Memory B cell (primary cell): ENCODE measurements at places on chromosomes 2 and 18.

DNA sequence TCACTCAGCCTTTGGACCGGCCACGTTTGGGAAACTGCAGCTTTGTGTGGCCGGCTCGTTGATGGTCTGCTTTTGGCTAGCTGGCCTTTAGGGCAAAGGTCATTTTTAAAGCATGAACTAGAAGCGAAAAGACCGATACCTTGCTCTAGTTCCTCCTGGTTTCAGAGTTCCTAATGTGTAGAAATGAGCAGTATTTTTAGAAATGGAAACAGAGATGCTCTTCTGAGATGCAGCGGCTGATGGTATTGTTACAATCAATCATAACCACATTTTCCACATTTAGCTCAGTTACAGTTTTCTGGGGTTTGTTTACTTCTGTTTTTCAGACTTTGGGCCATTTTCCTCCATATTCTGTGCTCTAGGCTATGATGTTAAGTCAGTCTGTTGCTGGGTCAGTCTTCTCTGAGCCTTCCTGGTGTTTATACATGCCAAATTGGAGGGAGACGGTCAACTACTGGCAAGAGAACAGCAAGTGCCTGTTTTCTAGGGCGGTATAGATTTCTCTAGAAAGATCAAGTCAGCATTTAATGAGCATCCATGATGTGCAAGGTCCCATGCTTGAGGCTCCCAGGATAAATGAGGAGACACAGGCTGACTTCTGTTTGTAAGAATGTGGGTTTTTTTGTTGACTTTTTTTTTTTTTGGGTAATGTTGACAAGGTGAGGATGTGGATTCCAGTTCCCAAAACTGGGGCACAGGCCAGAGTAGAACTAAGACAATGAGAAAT, 28.0 kb downstream of the RNF144A start:
- no peak for DNase-seq

DNA sequence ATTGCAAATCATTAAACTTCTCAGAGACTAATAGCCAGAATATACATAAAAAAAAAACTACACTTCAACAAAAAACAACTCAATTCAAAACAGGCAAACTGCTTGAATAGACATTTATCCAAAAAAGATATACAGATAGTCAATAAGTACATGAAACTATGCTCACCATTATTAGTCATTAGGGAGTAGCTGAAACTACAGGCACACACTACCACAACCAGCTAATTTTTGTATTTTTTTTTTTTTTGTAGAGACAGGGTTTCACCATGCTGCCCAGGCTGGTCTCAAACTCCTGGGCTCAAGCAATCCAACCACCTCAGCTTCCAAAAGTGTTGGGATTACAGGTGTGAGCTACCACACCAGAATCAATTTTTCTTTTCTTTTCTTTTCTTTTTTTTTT, 16.9 kb downstream of the RPRD1A start:
- no peak for DNase-seq

- no peak for DNase-seq
Measured at GRCh38 chr18:61334491-61334850, 1.2 kb downstream of the CDH20 start.

DNA sequence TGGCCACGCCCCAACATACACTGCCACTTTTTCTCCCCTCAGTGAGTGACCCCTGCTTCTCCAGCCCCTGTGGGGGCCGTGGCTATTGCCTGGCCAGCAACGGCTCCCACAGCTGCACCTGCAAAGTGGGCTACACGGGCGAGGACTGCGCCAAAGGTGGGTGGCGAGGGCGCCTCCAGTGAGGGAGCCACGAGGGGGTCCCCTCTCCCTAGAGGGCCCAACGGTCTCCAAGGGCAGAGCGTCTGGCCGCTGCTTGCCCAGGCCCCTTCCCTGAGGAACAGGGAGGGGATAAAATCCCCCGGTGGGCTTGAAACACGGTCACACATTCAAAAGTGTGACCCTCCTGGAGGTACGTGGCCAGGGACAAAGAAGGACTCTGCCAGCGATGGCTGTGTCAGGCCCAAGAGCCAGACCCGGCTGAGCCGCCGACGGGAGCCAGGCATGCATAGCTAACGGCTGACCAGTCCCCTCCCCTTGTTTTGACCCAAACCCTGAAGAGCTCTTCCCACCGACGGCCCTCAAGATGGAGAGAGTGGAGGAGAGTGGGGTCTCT, 37.2 kb downstream of the MTERF4 start:
- DNase-seq, result no peak

DNA sequence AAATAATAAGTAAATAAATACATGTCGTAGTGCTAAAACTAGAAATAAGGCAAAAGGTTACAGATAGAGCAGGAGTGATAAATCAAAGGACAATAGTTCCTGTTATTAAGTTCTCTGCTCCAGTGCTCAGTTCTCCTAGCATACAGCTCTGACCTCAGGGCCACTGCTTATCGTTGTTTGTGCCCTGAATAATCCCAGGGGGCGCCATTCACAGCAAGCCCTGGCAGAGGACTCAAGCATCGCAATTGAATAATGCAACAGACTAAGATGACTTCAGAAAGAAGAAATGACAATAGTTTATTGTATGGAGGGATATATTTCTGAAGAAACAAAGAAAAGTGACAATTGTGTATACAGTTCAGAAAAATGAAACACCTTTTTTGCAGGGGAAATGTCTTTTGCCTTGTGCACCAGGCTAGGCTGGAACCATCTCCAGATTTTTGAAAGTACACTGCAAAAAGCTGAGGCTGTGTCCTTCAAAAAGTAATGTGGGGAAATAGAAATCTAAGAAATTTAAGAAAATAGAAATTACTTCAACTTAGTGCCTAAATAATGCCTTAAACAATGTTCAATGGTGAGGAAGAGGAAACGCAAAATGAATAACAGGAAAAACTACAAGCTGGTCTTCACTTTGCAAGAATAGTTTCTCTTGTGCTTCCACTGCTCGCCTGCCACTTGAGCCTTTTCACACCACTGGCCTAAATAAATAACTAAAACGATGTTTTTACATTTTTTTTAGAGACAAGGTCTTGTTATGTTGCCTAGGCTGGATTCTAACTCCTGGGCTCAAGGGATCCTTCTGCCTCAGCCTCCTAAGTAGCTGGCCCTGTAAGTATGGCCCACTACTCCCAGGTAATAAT, 19.0 kb upstream of the CCNYL1 start:
- DNase-seq, result peak; percentile 38

- DNase-seq, result no peak
Measured at GRCh38 chr18:35189510-35189909, 51.3 kb upstream of the ZNF397 start.

GRCh38 chr2:66110086-66110485, 324.8 kb upstream of the MEIS1 start:
- no peak for DNase-seq

DNA sequence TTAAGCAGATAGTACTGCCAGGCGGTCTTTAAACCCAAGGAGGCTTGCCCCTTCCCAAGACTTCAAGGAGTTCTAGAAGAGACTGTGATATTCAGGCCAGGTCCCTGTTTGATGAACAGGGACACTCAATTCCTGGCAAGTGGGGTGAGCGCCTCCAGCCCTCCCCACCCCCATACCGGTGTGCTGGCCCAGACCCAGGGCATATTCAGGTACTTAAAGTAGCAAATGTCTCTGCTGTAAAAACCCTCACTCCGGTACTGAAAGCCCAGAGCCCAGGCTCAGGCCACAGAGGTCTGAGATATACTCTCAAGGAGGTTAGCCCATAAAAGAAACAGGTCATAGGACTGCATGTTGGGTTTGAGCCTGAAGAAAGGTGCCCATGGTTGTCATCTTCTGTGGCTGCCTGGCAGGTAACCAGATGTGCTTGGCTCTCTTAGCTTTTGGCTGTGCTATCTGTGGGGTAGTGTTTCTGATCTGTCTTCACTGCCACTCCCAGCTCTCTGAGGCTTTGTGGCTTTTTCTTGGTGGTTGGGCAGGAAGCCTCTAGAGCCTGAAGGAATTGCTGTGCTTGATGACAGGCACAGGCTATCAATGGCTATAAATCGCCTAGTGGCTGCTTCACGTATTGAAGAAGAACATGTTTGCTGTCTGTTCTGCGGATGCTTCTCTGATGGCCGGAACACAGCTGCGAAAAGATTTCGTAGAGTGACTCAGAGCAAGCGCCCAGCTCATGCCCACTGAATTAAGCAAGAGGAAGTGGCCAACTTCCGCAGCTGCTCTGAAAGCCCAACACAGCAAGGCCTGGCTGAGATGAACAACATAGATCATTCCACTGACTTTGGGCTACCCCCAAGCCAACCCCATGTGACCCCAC, 63.3 kb upstream of the ALPP start:
- DNase-seq, result no peak
